ENCODE measurements at places on chromosomes 5 and 9.

- DNase-seq = no peak
Observed at GRCh38 chr9:70043689-70044489, at the start of gene MAMDC2. MAMDC2 (plus strand) TSS chr9:70043848; CDS start chr9:70044198, 350 bp downstream.

- DNase-seq = no peak
Observed at GRCh38 chr5:158841481-158842276, 258.0 kb downstream of the EBF1 start.

- DNase-seq = no peak
Observed at GRCh38 chr5:159582756-159583541, 252.7 kb upstream of the IL12B start.

DNA sequence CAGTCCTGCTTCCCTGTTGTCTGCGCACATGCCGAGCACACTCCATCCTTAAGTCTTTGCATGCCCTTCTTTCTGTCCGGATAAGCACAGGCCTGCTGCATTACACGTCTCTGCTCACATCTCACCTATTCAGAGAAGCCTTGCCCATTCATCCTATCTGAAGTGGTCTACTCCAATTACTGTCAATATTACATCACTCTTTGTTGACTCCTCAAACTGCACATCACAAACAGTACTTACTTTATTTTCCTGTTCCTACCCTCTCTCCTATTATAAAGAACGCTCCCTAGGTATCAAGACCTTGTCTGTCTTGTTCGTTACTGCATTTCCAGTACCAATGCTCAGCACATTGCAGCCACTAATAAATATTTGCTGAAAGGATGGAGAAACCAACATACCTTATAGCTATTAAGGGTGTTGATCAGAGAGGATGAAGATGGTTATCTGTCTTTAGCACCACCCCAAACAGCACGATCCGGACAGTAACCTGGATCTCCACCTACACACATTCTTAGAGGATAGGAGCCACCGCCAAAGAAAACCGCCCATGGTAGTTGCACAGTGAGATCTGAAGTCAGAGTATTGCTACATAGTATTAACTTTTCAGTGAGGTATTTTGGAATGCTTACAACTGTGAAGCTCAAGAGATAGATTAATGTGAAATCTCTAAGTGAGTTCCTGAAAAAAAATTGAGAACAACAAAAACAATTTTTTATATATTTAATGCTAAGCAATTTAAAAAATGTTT lies 1.6 kb upstream of the PRRC1 start:
- DNase-seq = no peak

- DNase-seq = no peak
Observed at GRCh38 chr5:81762853-81763252, 12.0 kb upstream of the SSBP2 start.

DNA sequence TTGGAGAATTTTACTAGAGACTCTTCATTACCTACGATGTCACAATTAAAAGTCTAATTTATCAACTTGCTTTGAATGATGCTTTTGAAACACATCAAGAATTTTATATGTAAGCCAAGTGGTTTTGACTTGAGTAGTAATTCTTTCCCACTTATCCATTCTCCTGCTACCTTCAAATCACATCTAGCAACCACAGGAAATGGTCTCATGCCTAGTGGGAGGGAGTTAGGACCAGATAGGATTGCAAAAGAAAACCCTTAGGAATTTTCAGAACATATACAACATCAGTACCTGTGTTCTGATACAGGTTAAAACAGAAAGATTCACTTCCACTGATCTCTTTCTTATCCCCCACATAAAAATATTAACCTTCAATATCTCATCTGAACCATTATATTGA lies 260.4 kb downstream of the CWC27 start:
- no peak for DNase-seq

DNA sequence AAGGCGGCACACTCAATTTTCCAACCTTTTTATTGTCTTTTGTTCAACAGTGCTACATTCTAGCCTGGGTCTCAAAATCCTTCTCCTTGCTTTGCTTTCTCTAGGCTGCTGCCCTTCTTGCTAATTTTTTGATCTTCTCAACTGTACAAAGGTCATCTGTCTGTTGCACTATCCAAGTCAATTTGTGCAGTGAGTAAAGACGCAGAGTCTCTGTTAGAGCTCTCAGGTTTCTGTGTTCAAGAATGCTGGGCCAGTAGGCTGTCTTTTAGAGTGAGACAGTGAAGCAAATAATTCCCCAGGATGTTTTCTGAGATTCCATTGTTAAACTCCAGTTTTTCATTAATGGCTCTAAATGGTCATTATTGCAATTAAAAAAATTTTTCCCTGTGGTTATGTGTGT lies 255.7 kb upstream of the ACTBL2 start:
- DNase-seq = no peak

All from caudate nucleus (tissue), 63 donors.